ENCODE measurements at places on chromosomes 4 and X.

DNA sequence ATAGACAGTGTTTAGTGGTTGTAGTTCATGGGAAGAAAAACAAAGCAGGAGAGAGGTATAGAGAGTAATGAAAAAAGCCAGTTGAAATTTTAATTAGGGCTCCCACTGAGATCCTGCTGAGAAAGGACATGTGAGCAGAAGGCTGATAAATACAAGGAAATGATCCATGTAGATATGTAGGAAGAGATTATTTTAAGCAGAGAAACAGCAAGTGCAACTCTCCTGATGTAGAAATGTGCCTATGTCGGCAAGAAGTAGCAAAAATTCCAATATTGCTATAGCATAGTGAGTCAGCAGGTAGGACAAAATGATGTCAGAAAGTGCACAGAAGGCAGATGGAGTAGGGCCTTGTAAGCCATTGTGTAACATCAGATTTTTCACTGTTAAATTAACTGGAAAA lies 1027.3 kb downstream of the PCDH18 start:
- DNase-seq = no peak

DNA sequence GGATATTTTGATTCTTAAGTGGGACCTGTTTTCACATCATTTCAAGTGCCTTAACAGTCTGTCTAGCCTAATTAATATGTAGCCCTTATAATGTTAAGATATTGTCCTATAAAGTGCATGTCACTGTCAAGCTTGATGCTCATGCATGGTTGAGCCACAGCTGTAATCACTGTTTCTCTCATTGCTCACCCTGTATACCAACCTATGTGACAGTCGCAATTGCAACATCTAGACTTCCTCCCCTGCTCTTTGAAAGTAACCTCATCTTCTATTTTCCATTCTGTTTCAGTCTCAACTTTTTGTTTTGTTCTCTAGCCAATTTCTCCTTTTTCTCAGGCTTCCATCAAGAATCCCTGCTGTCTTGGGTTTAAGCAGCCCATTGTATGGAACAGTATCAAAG lies 24.4 kb upstream of the MSL3 start:
- no peak for DNase-seq

- no peak for DNase-seq
Observed at GRCh38 chrX:15948318-15948660, 93.7 kb upstream of the AP1S2 start.

- DNase-seq = no peak
Observed at GRCh38 chr4:56804551-56804950, 16.9 kb downstream of the SPINK2 start.

GRCh38 chrX:7552760-7553159 lies 290.2 kb upstream of the VCX start:
- no peak for DNase-seq

DNA sequence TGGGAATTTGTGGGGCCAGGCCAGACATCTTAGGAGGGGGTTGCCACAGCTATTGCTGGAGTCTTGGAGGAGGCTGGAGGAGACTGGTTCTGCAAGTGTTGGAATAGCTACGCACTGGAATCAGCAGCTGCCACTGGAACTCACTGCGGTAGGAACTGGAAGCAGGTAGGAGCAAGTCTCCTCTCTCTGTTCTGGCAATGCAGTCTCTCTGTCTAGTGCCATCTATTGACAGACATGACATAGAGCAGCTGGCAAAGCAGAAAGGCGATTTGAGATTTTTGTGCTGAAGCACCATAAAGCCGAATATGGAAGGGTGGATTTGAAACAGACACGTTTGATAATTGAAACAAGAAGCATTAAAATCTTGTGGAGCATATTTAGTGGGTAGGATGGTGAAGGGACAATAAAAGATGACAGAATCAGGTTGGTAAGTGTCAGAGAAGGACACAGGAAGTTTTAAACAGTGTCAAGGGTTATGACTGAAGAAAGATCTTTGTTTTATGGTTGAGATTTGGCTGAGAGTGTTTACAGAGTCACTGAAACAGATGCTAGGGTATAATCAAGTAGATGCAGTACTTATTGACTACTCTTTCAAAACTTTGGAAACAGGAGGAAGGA lies 23.5 kb upstream of the SYNPO2 start:
- DNase-seq = no peak

DNA sequence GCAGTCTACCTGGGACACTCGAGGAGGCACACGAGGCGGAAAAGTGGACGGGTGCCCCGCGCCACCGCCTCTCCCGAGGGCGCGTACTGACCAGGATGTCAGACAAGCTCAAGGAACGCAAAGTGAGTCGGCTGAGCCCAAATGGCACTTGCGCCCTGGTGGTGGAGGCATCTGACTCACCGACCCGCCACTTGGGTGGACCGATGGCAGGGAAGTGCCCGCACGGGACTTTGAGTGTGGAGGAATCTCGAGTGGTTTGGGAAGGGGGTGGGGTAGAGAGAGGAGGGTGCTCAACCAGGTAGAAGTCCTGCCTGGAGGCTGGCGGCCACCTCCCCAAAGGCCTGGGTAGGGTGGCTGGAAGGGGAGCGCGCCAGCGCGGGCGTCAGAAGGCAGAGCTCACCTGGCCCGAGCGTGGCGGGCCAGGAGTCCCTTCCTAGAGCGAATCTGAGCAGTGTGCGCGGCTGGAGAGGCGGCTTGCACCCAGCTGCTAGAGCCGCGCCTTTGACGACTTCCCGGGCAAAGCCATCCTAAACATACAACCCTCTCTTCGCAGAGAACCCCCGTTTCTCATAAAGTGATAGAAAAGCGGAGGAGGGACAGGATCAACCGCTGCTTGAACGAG lies 655 bp downstream of the HELT start:
- no peak for DNase-seq

- no peak for DNase-seq
Observed at GRCh38 chrX:45322382-45322781, 121.7 kb upstream of the DIPK2B start.

DNA sequence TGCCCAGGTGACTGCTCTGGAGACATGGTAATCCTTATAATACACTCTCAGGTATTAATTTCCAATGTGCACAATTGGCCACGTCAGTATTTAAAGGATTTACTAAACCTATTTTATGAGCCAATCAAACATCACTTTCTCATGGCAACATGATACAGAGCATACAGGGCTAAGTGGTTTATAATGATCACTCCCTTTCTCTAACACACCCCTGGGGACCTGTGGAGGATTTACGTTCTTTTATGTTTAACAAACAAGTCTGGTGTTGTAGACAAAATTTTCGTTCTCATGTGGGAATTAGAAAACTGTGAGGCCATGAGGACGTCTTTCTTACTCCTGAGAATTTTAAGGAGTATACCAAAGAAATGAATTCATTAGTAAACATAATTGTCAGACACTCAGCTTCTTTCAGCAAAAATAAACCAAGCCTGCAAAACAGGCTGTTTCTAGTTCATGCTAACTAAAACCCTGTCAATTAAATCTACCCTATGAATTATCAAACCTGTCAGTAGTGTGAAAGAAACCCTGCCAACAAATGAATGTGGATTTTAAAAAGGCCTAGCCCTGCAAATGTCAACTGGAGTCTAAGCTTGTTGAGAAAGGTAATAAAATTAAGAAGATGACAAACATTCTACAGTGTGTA lies 155.8 kb downstream of the PDGFC start:
- no peak for DNase-seq

DNA sequence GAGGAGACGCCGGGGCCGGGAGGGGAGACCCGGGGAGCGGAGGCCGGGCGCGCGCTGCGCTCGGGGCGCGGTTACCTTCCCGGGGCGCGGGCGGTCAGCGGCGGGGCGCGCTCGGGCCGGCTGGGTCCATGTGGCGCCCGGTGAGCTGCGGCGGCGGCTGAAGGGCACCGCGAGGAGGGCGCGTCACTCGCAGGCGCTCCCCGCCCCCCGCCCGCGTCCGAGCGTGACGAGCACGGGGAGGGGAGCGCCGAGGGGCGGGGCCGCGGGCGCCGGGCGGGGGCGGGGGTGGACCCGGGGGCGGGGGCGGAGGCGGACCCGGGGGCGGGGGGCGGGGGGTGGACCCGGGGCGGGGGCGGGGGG lies at the start of gene CPLX1:
Gene CPLX1, minus strand, starts transcription at position 159 of the 360 bp plus-strand sequence. CDS start 1,607 bp downstream, outside the sequence.
- DNase-seq = no peak

- DNase-seq = no peak
Observed at GRCh38 chr4:25058796-25059195, 28.1 kb upstream of the LGI2 start.

- DNase-seq = no peak
Observed at GRCh38 chr4:76726176-76726575, 171.8 kb downstream of the SOWAHB start.

GRCh38 chr4:26075583-26075982 lies 161.6 kb downstream of the SMIM20 start:
- DNase-seq = no peak

DNA sequence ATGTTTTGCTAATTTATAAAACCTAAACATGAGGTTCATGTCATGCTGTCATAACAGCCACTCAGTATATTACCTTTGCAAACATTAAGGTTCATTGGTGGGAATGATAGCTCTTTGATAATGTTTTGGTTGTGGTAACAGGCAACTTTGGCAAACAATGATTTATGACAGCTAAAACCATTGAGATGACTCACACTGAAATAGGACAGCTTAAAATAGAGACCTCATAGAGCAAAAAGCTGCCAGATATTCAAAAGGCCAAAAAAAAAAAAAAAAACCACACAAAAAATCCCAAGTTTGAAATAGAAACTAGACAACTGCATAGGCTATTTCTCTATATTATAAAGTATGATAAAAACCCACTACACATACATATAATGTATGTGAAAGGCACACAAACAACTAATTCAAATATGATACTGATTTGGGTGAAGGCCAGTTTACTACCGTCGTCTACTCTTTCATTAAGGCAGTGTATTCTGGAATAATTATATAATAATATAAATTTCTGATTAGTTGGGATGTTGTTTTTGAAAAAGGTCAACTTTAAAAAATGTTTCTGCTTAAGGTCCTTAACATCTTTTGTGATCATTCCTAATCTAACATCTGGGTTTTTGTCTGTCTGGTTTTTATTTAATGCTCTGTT lies 646.0 kb upstream of the PITX2 start:
- no peak for DNase-seq

DNA sequence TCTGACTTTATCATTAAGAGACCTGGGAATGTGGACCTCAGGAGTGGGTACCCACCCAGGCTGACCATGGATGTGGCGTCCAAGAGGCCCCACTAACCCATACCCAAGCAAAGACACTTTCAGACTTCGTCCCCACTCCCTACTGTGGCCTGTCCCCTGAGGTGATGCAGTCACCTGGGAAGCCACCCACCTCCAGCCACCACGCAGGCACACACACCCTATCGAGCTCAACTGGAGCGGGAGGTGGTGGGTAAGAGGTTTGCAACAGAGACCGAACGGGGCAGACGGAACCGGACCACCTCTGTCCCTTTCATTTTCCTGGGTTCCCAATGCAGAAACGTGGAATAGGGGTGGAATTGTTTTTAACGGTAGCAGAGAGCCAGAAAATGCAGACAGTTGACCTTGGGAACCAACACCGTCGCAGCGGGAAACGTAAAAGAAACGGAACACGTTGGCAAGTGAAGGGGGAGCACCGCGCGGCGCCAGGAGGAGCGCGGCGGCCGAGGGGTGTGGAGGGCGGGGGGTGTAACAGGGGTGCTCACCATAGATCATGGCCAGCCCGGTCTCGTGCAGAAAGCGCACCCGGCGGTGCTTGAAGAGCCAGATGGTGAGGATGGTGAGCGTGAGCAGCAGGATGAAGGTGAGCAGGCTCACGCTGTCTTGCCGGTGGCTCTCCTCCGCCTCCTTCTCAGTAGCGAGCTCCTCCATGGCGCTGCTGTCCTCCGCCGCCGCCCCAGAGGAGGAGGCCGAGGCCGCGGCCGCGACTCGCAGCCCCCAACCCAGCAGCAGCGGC lies 559 bp downstream of the SLC9A7 start:
- DNase-seq = no peak

- DNase-seq = no peak
Observed at GRCh38 chrX:67872958-67873357, 329.1 kb downstream of the AR start.

GRCh38 chr4:70297576-70297975 lies 37.2 kb upstream of the CABS1 start:
- no peak for DNase-seq
